ENCODE measurements at places on chromosomes 16 and 17. TPM values are rescaled to one million over a fixed set of nuclear protein-coding genes. Genes with fewer than 3 reads are reported as not detected.

KRTAP4-9 gene
- total RNA-seq, result not detected

MT1F gene
- total RNA-seq, result 8.0 TPM

SLC52A1 gene
- total RNA-seq, result not detected

KRT33A gene
- not detected for total RNA-seq

HS3ST6 gene
- total RNA-seq, result not detected

HS3ST4 gene
- total RNA-seq, result not detected
